Stimulated activated CD4-positive, alpha-beta T cell treated with anti-CD3 and anti-CD28 coated beads, TNF-alpha, amount 100 ng/mL, for 48 hours (primary cell): ENCODE measurements at places on chromosomes 13 and 19.
A peak's percentile ranks its signal among the peaks of the same experiment; 100 is the strongest.

GRCh38 chr19:48994035-48994386 is 324 bp downstream of the RUVBL2 start:
- DNase-seq: no peak

DNA sequence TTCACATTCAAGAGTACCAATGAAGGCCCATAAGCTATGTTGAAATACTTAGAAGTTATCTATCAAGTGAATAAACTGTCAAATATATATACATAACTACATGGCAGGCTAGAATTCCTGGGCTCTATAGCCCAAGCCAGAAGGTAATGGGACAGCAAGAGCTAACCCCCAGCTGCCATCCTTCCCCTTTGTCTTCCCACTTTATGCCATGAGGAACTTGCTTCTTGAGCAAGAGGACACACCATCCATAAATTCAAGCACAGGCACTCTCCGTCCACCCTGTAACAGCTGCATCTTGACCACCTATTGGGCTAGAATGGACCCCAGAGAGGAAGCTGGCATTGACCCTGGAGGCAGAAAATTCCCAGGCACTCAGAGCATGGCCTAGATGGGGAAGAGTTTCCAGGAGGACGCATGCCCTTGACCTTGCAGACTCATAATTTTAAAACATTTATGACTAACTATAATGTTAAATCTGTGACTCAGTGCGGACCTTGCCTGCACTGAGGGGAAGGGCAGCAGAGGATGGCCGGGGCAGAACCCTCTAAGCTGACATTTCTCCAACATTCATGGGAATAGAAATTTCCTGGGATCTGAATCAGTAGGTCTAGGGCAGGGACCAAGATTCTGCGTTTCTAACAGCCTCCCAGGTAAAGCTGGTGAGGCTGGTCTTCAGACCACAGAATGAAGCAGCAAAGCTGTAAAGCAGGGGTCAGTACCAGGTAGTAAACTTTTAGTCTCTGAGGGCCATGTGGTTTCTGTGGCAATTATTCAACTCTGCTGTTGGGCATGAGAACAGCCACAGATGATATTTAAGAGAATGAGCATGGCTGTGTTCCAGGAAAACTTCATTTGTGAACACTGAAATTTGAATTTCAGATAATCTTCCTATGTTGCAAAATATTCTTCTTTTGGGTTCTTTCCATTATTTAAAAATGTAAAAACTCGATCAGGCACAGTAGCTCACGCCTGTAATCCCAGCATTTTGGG is 71.4 kb upstream of the CLDN10 start:
- DNase-seq: no peak

GRCh38 chr19:52231154-52231910 is 38.1 kb upstream of the ZNF766 start:
- DNase-seq: no peak

- DNase-seq: no peak
These were observed 41.1 kb downstream of the COL4A1 start for GRCh38 chr13:110265682-110266430.

GRCh38 chr13:78198821-78199220 is 280.2 kb upstream of the EDNRB start:
- no peak for DNase-seq

GRCh38 chr13:96052656-96053002 is 572 bp downstream of the UGGT2 start:
- no peak for DNase-seq

GRCh38 chr19:30089086-30089665 is 147.1 kb downstream of the URI1 start:
- no peak for DNase-seq

- no peak for DNase-seq
These were observed 1.2 kb upstream of the DCT start for GRCh38 chr13:94480672-94481145.

- no peak for DNase-seq
These were observed 791 bp downstream of the TMED1 start for GRCh38 chr19:10835089-10835753.

DNA sequence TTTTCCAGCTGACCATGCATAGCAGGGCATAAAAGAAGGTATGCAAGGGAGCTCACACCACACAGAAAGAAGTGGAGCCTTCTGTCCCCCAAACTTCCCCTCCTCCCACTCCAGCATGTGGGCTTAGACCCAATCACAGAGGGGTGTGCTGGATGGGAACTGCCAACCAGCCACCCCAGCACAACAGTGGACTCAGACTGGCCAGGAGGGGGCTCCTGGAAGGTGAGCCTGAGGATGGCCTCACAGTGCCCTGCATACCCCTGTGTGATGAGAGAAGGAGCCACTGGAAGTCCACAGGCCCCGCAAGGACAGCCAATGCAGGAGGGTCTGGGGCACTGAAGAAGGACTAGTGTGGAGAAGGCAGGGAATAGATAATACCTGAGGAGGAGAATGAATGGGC is 106.9 kb upstream of the SERP2 start:
- DNase-seq: no peak

GRCh38 chr13:31835932-31836331 is 96.6 kb downstream of the RXFP2 start:
- DNase-seq: no peak

- no peak for DNase-seq
These were observed 189.5 kb downstream of the SLITRK1 start for GRCh38 chr13:83692800-83693199.

DNA sequence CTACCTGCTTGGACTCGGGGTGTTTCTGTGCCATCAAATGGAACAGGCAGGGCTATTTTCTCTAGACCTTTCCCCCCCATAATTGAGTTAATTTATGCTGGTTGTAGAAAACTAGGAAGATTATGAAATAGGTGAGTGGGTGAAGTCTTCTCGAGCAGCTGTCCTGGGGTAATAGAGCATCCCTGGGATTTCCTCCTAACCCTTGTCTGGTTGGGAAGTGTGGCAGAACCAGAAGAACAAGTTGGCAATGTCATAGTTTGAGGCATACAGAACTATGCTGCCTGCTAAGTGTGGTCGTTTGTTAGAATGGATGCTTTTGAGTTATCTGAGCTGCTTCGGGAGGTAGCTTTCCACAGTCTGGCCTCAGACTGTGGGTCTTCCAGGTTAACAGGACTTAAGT is 3.7 kb downstream of the GATAD2A start:
- no peak for DNase-seq

GRCh38 chr13:63607153-63607552 is 2191.5 kb upstream of the PCDH20 start:
- no peak for DNase-seq

GRCh38 chr19:48713041-48713863 is 6.3 kb downstream of the MAMSTR start:
- no peak for DNase-seq

- DNase-seq: no peak
These were observed 28.0 kb downstream of the SERP2 start for GRCh38 chr13:44401577-44401976.

DNA sequence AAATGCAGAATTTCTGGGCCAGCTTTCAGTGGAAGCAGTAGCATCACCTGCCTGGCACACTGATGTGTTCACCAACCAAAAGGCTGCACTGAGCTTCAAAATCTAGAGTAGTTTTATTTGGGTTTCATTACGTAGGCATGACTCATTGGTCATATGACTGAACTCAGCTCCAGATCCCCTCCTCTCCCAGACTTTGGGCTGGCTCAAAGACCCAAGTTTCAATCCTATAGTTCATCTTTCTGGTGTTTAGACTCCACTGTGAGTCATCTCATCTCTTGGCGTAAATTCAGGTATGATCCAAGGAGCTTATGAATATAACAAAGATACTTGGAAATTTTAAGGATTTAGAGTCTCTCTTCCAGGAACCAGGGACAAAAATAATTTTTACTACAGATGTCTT is 17.7 kb downstream of the ZMYM5 start:
- no peak for DNase-seq

GRCh38 chr13:23919006-23919405 is 21.7 kb upstream of the C1QTNF9B start:
- no peak for DNase-seq

DNA sequence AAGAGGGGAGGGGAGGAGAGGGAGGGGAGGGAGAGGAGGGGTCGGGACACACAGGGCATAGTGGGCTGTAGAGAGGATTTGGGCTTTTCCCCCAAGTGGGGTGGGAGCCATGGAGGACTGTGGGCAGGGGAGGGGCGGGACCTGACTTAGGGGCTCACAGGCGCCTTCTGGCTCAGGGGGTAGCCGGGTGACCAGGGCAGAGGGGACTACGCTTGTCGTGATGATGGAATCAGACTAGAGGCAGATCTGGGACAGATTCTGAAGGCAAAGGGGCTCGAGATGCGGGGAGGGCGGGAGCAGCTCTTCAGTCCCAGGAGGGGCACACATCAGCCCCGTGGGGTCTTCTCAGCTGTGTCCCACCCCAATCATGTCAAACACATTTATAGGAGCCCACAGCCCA is 13.5 kb downstream of the NDUFA11 start:
- no peak for DNase-seq

DNA sequence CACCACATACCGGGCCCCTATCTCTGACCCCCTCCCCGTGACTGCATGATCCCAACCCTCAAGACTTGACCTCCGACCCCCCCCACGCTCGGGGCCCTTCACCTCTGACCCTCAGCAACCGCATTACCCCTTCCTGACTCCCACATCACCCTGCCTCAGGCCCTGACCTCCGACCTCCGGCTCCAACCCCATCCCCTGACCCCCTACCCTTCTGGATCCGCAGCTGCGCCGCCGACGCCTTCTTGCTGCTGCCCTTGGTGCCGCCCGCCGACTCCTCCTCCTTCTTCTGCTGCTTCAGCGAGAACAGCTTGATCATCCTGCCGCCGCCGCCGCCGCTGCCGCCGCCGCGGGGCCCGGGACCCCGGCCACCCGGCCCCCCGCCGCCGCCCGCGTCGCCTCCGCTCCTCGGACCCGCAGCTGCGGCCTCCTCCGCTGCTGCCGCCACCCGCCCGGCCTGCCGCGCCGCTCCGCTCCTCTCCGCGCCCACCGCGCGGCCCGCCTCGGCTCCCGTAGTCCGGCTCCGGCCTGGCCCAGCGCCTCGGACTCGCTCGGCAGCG is at the start of gene UBE2M:
Gene UBE2M, minus strand, starts transcription at position 546 of the 557 bp plus-strand sequence. Its CDS starts 230 bp downstream, at position 316.
- peak; percentile 60 for DNase-seq
